ENCODE measurements at places on chromosomes 5 and 9. TPM values are rescaled to one million over a fixed set of nuclear protein-coding genes. Genes with fewer than 3 reads are reported as not detected.

CBY3 gene
- not detected for total RNA-seq

DNA sequence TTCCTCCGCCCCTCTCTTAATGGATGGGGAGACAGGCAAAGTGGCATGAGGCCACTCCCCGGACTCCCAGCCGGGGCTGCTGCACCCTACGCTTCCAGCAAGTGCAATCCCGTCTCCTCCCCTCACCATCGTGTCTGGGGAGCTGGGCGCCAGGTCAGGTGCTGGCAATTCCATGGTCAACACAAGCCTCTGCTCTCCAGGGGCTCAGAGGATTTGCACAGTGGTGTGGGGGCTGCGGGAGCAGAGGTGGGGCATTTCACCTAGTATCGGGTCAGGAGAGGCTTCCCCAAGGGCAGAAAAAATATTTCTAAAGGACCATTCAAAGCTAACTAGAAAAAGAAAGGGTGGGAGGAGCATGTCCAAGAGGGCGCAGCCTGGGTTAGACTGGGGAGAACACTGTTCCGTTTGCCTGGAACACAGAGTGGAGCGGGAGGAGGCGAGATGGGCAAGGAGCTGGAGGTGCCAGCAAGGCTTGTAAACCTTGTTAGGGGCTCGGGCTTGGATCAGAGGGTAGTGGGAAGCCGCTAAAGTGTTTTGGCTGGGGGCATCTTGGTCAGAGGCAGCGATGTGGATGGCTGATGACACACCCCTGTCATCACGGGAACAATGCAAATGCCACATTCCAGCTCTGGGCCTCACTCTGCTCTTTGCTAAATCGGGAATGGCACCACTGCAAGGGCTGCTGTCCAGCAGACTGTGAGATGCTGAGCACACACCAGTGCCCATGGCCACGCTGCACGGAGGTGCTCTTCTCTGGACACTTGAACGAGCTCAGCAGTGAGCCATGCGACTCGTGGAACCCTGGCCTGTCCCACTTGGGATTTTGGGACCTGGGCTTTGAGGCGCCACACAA is 191.7 kb downstream of the CDK5RAP2 start:
- peak; percentile 64 for DNase-seq

DNA sequence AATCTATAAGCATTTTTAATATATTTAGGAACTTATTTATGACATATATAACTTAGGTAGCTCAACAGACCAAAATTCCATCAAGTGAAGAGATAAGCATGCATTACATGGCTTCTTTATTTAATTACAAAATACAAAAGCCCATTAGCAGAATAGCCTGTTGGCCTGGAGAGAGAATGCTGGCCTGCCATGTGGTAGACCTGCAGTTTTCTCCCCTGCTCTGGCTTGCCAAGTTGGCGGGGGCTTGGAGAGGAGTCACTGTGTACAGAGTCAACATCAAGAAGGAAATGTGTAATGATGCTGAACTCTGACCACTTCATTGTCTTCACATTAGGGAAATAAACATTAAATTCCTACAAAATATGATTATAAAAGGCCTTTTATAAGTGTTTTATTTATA is 69.8 kb upstream of the CNTLN start:
- DNase-seq, result no peak

- DNase-seq, result no peak
Measured at GRCh38 chr9:137233143-137233980, 2.7 kb downstream of the SLC34A3 start.

GRCh38 chr5:157828944-157829639 is 29.9 kb downstream of the CLINT1 start:
- DNase-seq, result no peak

DNA sequence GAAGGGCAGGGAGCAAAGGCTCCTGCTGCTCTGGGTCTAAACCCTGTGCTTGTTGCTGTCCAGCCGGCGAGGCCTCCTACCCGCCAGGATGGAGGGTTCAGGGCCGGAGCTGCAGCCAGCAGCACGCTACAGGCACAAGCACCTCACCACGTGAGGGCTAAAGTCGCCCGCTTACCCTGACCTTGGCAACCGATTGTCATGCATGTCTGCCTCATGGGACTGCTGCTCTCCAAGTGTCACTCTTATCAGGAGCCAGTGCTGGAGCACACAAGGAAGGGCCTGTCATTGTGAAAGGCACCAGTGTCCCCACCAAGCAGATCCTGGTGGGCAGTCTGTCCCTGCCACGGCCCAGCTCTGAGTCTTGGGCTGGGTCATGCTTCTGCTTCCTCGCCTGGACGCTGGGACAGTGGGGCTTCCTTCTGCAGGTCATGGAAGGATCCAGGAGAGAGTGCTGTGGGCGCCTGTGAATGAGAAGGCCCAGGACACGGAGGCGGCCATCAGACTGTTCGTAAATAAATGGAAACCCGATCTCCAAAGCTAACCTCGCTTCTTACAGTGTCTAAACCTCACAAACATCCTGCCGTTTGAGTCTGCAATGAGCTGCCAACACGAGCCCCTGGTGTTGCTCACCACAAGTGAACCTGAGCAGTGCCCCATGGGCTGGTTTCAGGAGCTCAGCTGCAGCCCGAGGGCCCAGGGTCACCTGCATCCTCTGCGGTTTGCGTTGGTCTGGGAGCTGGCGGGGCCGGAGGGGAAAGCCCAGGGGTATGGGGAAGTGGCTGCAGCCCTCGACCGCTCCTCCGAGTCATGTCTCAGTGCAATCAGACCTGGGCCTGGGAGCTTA is 58.2 kb upstream of the RXRA start:
- DNase-seq, result peak; percentile 62

GRCh38 chr5:41406424-41406823 is 104.0 kb downstream of the PLCXD3 start:
- DNase-seq, result no peak

IFNA4 gene
- total RNA-seq, result not detected

DNA sequence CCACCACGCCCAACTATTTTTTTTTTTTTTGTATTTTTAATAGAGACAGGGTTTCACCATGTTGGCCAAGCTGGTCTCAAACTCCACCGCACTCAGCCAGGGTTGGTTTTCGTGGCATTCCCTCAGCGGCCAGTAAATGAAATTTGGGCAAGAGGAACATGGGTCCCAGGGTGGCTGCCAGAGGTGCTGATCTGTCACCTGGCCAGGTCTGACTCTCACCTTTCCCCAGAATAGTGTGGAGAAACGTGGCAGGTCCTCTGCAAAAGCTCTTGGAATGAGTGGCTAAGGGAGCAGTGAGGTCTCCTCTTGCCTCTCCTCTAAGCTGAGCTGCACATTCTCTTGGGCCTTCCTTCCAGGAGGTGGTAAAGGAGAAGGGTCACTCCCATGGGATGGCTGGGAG is 170.1 kb downstream of the IRX2 start:
- no peak for DNase-seq

FST gene
- total RNA-seq, result 5.8 TPM

GRCh38 chr5:11069041-11069440 is 308.0 kb upstream of the DAP start:
- no peak for DNase-seq

- DNase-seq, result no peak
Measured at GRCh38 chr5:91840412-91840811, 457.3 kb upstream of the ARRDC3 start.

- DNase-seq, result no peak
Measured at GRCh38 chr5:10635867-10636350, 72.0 kb downstream of the ANKRD33B start.

GRCh38 chr9:13863112-13863511 is 450.8 kb downstream of the NFIB start:
- DNase-seq, result peak; percentile 67
